Activated T-cell treated with anti-CD3 and anti-CD28 coated beads, Interleukin-2, amount 50 U/mL, for 72 hours (primary cell): ENCODE measurements at places on chromosomes 1 and 21.
A peak's percentile ranks its signal among the peaks of the same experiment; 100 is the strongest.

DNA sequence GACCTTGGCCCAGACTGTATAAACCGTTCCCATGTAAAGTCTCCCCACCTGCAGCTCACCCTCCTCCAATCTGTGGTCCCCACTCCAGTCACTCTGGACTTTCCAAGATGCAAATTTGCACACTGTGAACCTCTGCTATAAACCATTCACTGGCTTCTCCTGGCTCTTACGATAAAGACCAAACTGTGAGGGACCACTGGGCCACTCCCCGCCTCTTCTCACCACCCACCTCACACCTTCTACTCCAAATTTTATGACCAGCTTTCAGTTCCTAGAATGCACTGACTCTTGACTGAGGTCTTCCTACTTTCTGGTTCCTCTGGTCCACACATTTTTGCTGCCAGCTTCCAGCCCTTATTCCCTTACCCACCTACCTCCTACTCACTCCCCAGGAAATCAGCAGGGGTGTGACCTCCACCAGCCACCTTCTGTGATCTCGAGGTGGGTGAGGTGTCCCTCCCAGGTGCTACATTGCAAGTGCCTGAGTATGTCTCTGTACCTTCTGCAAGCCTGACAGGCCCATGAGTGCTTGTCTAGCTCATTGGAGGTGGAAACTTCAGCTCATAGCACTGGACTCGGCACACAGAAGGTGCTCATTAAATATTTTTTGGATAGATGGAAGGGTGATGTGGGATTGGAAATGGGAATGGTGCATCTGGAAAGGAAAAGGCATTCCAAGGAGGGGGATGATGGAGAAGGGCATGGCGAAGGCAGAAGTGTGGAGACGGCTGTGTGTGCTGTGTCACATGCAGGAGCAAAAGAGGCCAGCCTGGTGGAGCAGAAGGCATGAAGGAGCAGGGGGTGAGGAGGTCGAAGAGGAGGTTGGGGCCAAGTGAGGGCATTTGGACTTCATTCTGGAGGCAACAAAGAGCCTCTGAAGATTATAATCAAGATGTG lies 15.6 kb upstream of the CSF1 start:
- no peak for DNase-seq

GRCh38 chr1:169363046-169363730 lies 4.4 kb downstream of the NME7 start:
- DNase-seq, result peak; percentile 46

GRCh38 chr1:219697682-219698081 lies 84.8 kb upstream of the ZC3H11B start:
- DNase-seq, result no peak

DNA sequence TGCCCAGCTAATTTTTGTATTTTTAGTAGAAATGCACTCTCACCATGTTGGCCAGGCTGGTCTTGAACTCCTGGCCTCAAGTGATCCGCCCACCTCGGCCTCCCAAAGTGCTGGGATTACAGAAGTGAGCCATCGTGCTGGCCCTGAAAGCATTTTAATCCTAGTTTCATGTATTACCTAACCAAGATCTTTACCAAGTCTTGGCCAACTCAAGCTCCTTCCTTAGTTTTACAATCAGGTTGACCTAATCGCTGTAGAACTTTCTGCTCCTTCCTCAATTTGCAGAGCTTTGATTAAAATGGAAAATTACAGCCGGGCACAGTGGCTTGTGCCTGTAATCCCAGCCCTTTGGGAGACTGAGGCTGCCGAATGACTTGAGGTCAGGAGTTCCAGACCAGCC lies 3.2 kb upstream of the TMEM63A start:
- DNase-seq, result no peak

- no peak for DNase-seq
Observed at GRCh38 chr21:20943561-20943997, 54.6 kb upstream of the NCAM2 start.

GRCh38 chr1:98839840-98840239 lies 164.8 kb downstream of the PLPPR5 start:
- no peak for DNase-seq

- DNase-seq, result no peak
Observed at GRCh38 chr1:192131914-192132313, 26.3 kb upstream of the RGS18 start.

- no peak for DNase-seq
Observed at GRCh38 chr1:2455757-2456156, 20.3 kb upstream of the PLCH2 start.

GRCh38 chr1:51558375-51558924 lies 39.4 kb upstream of the EPS15 start:
- DNase-seq, result peak; percentile 54

DNA sequence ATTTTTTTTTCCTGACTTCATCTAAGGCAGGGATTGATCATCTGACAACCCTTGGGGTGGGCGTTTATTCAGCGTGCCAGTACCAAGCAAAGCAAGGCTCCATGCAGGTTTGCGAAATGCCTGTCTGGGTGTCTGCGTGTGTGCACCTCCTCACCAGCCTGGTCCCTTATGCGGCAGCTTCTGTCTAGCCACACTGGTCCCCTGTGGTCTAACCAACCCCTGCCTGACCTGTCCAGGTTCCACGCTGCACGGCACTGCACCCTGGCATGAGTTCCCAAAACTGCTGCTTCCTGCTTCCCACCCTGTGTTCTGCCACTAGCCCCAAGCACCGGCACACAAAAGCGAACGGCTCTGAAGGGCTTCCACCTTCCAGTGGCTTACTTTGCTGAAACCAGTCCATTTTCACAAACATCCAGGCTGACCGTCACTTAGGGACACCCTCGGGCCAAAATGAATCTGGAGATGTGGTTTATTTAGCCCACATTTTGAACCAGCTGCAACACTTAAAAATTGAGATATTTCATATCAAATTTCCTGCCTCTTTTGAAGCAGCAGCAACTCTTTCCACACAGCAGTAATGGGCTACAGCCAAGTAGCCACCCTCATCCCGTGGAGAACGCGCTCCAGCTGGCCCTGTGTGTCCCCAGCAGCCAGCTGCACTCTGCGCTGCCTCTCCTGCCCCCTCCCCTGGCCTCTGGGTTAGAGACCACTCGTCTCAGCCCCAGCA lies 55.7 kb downstream of the HLCS start:
- no peak for DNase-seq

GRCh38 chr1:165947797-165948455 lies 120.5 kb downstream of the UCK2 start:
- no peak for DNase-seq

DNA sequence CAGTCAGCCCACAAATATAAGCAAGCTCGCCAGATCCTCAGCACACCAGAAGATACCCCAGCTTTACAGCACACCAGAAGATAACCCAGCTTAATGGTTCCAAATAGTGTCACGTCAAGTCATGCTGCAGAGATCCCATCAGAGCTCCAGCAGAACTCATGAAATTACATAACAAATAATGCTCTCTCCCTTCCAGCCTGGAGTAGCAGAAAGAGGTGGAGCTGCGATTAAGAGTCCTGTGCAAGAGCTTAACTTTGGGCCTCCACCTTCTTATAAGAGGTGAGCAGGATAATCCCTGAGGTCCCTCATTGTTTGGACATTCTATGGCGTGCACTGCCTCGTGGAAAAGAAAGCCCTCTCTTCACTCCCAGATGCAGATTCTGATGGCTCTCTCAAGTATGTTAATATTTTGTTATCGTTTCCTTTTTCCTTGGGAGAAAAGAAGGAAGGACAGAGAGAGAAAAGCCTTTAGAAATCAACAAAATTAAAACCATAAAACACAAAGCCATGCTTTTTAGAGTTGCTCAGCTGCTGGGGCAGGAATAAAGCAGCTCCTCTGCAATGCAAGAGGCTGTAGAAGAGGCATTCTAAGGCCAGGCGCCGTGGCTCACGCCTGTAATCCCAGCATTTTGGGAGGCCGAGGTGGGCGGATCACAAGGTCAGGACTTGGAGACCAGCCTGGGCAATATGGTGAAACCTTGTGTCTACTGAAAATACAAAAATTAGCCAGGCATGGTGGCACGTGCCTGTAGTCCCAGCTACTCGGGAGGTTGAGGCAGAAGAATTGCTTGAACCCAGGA lies 59.1 kb downstream of the GLUL start:
- no peak for DNase-seq

GRCh38 chr1:3169665-3170356 lies 100.8 kb downstream of the PRDM16 start:
- DNase-seq, result no peak

- DNase-seq, result no peak
Observed at GRCh38 chr1:58409890-58410289, 136.6 kb downstream of the OMA1 start.
